ENCODE measurements at places on chromosomes 1 and 21.

DNA sequence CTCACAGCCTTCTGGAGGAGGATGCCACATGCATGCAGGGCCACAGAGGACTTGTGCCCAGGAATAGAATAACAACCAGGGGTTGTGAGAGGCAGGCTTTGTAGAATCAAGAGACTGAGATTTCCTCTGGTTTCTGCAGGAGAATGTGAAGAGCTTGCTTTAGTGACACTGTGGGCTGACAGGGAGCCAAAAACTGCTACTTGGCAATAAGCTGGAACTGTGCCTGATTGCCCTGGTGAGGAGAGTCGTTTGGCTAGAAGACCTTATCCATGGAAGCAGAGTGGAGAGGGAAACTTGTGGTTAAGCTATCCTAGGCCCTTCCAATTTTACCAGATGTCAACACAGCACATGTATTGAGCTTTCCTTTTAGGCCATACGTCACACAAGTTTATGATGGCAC, 902.1 kb downstream of the MRPL39 start:
- DNase-seq, result no peak

DNA sequence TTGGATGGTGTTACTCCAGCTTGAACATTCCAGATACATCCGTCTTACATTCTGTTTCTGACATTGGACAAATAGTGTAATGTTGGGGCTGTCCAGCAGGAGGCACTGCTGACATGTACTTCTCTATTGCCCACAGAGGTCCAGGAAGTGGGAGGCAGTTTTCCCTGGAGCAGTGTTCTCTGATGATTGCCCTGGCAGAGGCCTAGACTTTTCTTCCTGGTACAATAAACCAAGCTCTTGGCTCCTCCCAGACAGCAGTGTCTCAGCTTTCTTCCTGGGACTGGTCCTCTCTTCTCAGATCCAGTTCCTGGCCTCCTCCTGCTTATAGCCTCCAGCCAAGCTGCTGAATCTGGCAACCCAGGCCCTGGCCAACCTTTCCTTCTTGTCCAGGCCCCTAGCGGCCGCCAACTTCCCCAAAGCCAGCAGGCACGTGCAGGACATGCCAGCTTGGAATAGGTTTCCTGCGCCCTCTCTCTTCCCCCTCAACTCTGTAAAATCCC, 14.9 kb upstream of the IFNLR1 start:
- DNase-seq, result peak; percentile 81

DNA sequence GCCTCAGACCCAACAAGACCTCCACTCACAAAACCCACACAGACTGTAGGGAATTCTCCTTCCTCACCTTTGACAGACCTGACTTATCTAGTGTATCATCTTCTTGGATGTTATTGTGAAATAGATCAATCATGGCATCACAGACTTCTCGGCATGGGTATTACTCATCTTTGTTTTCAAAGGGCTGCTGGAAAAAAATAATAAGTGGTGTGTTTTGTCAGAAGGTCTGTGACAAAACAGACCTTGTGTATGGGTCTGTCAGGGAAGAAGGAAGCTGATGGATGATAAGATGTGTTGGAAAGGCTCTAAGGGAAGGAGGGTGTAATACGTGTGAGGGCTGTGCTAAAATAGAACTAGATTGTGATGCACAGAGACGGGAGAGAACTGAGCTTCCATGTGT, 13.9 kb upstream of the S100A7 start:
- no peak for DNase-seq

DNA sequence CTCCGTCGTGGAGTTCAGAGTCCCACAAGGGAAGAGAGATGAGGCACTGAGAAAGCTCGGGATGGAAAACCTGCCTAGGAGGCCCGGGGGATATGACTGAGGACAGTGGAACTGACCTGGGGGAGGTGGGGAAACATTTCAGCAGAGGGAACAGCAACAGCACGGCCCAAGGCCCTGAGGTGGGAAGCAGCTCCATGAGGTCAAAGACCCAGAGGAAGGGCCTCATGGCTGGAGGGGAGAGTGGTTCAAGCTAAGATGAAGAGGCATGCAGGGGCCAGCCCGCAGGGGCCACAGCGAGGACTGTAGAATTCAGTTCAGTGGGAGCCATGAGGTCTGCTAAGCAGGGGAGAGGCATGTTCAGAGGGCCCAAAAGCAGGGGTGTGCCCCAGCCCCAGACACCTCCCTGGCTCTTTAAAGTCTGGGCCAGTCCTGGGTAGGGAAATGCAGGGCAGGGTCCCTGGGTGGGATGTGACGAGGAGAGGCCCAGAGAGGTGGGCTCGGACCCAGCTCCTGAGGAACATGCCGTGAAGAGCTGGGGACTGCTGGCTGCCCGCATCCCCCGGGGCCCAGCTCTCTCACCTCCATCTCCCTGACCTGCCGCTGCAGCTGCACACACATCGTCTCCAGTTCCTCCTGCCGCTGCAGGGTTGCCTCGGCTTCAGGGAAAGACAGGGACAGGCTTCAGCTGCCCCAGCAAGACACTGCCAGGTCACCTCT, 9.9 kb downstream of the UBXN11 start:
- no peak for DNase-seq

- DNase-seq, result no peak
Observed at GRCh38 chr21:29487154-29487553, 188.4 kb downstream of the BACH1 start.

Measured in stimulated activated effector memory CD8-positive, alpha-beta T cell treated with anti-CD3 and anti-CD28 coated beads, Interleukin-12 subunit alpha, Interleukin-12 subunit beta, amount 100 ng/mL, for 72 hours (primary cell).